ENCODE measurements at places on chromosomes 7 and 10.

DNA sequence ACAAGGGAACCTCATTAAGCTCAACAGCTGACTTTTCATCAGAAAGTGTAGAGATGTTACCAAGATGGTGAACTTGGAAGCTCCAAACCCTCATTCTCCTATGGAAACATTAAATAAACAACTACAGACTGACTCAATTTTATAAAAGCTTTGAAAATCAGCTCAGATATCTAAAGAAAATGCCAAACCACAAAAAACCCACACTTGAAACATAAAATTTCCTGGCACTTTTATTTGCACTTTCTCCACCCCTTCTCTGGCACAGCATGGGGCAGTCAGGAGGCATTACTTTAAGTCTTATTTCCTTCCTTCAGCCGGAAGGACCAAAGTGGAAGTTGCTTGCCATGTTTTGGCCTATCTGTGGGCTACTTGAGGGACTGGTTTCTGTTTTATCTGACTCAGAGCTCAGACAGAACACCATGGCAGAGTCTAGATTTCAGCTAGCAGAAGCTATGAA lies 114.7 kb downstream of the ODAD2 start:
- peak; percentile 1 for DNase-seq

DNA sequence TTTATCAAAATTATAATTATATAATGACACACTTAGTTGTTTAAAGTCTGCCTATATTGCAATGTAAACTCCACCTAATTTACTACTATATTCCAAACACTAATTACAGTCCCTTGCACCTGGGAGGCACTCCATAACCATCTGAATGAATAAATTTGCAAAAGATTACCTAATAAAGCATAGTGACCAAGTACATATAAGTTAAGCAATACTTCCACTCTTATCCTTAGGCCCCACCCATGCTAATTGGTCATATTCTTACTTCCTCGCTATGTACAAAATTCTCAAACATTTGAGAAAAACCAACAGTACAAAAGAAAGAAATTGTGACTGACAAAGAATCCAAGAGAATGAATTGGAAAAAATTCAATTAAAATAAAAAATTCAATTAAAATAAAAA lies 65.3 kb downstream of the ZFAND4 start:
- DNase-seq, result no peak

DNA sequence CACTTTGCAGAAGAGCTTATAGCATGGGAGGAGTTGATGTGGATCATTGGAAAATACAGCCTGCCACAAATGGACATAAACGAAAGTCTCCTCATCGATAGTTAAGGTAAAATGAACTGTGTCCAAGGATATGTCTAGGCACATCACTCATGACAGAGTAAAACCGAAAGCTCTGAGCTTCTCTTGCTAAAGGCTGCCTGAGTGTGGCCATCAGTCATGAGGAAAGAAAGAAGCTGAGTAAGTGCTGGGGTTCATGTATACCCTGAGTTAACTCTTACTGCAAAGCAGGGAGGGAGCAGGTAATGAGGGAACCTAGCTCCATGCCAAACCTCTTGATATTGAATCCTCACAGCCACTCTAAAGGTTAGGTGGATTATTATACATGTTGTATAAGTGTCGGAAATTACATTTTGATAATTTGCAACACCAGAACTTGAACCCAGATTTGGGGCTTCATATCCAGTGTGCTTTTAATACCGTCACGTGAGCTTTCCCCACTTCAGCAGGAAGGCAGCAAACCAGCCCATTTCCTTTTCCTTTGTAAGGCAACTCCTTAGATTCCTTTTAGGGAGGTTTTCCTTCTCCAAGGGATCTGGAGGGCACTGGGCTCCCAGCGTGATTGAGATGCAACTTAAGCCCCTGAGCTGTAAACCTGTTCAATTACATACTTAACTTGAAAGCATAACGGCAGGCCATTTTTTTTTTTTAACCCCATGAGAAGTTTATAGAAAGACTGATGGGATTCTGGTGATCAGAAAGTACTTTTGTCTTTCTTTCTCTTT lies 215.0 kb downstream of the PHF14 start:
- no peak for DNase-seq

- peak; percentile 26 for DNase-seq
Observed at GRCh38 chr10:72702868-72703581, 11.1 kb downstream of the MCU start.

DNA sequence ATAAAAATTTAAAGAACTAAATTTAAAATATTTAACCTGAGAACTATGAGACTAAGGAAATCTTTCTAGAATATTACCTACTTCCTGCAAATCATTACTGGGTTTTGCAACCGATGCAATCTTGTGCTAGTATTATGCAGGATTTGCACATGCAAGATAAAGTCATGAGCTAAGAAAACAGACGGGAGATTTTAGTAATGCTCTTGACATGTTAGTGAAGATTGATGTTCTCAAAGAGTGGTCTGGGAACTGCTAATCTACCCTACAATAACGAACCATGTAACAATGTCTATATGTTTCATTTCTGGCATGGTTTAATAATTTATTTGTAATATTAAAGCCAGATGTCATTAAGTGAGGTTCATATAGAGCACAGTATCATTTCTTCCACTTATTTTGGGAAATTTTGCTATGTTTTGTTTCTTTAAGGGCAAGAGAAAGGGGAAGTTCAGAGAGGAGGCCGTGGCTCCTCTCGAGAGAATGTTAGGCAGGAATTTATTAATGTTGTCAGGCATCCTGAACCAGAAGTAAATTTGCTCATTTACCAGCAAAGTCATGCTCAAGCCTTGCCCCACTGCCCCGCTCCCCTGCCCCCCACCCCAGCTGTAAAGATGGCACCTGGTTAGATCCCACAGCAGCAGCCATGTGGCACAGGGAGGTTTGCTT lies 22.8 kb downstream of the LRRC17 start:
- peak; percentile 69 for DNase-seq

GRCh38 chr10:130127364-130128061 lies 8.7 kb upstream of the GLRX3 start:
- peak; percentile 68 for DNase-seq

DNA sequence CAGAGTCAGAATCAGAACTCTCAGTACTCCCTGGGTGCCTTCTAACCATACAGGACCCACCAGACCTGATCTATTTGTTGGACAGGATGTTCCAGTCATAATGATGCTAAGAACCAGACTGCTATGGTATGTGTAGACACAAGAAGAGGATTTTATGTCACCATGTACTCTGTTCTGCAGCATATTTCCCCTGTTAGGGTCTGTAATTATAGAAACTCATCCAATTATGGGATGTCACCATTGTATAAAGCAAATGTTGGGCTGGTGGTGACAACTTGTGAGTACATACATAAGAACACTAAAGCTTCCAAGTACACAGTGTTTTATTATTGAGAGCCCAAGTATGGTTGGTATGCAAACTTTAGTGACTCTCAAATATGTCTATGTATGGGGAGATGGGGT lies 67.1 kb upstream of the AGBL3 start:
- no peak for DNase-seq

- DNase-seq, result no peak
Observed at GRCh38 chr7:158683541-158683940, 21.1 kb downstream of the NCAPG2 start.

Measured in common myeloid progenitor, CD34-positive (primary cell).